ENCODE measurements at places on chromosomes 6 and 20. TPM values are rescaled to one million over a fixed set of nuclear protein-coding genes. Genes with fewer than 3 reads are reported as not detected.

Gene PRPH2
- total RNA-seq: 3.4 TPM

Gene VPS52
- total RNA-seq: 26.3 TPM

Gene YWHAB
- 138 TPM for total RNA-seq

Gene HLA-DQB1
- total RNA-seq: not detected

Gene PCK1
- total RNA-seq: under 0.01 TPM

Gene LSM14B
- 58.5 TPM for total RNA-seq

Gene LPIN3
- 0.49 TPM for total RNA-seq

Data from temporal lobe (tissue), 4 donors.